ENCODE measurements at places on chromosomes 1 and 21.

DNA sequence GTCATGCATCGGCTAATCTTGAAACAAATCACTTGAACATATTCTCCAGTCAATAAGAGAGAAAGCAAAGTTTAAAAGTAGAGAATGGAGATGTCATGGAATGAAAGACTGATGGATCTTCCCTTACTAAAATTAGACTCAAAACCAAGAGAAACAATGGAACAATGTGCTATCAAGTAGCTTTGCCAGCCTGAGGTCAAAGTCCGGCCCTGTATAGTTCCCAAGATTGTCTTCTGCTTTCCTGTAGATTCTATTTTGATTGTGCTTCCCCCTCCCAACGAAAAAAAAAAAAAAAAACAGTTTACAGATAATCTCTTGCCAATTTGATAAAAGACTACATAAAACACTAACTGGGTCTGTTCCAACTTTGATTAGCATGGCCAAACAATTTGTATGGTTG, 40.8 kb upstream of the KIRREL1 start:
- no peak for DNase-seq

DNA sequence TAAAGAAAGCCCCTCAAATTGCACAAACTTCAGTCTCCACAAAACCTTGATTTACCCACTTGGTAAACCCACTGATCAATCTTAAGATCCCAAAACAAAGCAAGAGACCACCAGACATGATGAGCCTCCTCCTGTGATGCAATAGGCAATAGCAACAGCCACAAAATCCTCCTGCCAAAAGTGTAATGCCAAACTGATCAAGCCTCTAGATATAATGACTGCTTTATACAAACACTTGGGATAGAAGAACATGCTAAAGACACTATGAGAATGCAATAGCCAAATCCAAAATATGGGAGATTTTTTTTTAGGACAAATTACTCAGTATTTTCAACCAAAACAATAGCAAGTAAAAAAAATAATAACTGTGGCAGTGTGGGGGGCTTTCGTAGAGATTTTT, 64.9 kb upstream of the PTGFRN start:
- no peak for DNase-seq

- DNase-seq = no peak
Observed at GRCh38 chr1:27940870-27941560, 6.2 kb downstream of the SMPDL3B start.

- no peak for DNase-seq
Observed at GRCh38 chr21:44820851-44821250, 3.0 kb upstream of the SUMO3 start.

DNA sequence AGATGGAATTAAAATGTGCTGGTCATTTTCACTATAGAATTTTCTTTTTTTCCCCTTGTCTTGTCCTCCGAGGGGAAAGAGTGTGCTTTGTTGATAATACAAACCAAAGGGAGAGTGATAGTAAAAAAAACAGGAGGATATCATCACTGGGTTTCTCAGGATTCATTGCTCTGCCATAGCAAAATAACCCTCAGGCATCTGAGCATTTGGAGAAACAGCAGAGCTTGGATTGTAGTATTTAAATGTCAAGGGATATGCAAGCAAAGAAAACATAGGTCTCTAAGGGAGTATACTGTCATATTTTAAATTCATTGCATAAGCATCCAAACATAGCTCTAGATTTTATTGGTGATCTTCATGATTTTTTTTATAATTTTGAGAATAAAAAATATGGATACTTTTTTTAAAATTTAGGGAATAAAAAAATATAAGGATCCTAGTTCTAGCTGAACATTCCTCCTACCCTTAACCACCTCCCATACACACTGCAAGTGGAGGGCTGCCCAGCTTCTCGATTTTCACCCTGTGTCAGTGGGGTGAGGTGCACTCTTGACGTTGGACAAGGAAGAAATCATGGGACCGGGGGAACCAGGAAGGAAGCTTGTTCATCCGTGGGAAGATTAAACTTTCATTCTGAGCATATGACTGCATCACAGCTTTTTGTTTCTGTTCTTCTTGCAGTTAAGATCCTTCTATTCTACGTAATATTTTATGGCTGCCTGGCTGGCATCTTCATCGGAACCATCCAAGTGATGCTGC, 4.4 kb downstream of the ATP1B1 start:
- DNase-seq = no peak

GRCh38 chr1:53811414-53811851, 26.7 kb downstream of the NDC1 start:
- DNase-seq = no peak

- DNase-seq = no peak
Observed at GRCh38 chr1:148318904-148319242, 164.2 kb downstream of the PPIAL4G start.

GRCh38 chr1:108634521-108634920, 26.4 kb downstream of the HENMT1 start:
- DNase-seq = no peak

DNA sequence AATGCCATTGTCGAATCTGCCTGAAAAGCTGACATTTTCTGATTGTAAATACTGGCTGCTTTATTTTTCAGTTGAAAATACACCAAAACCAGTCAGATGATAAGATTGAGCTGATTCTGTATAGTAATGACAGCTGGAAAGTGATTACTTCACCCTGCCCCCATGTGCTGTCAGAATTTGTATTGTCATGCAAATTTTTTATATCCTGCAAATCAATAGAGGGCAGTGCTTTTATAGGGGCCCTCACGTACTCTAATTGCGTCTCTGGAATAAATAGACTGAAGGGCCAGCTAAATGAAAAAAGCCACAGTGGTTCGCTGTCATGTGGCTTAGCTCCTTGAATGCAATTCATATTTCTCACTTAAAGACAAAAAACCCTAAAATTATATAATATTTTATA, 208.6 kb downstream of the LHX8 start:
- DNase-seq = no peak

- DNase-seq = no peak
Observed at GRCh38 chr21:31780944-31781343, 49.0 kb upstream of the SCAF4 start.

- peak; percentile 45 for DNase-seq
Observed at GRCh38 chr1:41381692-41382479, 20.7 kb downstream of the FOXO6 start.

GRCh38 chr1:51842261-51842660, 36.3 kb downstream of the NRDC start:
- DNase-seq = no peak

- no peak for DNase-seq
Observed at GRCh38 chr1:220908757-220909156, 29.5 kb downstream of the HLX start.

DNA sequence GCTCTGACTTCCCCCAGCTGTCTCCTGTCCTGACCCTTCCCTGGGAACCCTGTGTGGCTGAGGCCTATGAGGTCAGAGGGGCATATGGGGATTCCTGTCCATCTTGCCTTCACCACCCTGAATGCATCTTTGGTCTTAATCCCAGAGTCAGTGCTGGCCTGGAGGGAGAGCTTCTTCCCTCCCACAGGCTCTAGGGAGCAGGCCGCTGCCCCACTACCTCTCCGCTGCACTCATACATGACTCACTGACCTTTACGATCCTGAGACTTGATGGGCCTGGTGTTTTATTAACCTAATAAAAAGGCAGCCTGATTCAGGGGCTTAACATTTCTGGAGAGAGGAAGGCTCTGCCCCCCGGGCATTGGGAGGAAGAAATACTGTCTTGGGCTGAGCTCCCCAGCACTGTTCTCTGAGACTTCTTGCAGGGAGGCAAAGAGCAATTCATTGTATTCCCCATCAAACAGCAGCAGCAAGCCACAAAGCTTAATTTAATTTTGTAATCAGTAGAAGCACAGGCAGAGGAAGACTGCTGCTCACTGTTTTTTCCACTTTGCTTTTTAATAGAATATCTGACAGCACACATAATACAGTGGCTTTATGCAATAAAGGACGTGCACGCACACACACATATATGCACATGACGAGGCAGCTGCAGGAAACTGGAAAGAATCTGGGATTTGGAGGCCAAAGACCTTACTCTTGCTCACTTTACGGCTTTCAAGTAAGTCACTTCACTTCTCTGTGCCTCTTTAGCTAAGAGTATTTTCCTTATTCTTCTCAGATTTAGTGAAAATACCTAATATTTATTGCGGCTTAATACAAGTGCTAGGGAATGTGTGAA, 89.2 kb upstream of the GRIK3 start:
- DNase-seq = no peak

DNA sequence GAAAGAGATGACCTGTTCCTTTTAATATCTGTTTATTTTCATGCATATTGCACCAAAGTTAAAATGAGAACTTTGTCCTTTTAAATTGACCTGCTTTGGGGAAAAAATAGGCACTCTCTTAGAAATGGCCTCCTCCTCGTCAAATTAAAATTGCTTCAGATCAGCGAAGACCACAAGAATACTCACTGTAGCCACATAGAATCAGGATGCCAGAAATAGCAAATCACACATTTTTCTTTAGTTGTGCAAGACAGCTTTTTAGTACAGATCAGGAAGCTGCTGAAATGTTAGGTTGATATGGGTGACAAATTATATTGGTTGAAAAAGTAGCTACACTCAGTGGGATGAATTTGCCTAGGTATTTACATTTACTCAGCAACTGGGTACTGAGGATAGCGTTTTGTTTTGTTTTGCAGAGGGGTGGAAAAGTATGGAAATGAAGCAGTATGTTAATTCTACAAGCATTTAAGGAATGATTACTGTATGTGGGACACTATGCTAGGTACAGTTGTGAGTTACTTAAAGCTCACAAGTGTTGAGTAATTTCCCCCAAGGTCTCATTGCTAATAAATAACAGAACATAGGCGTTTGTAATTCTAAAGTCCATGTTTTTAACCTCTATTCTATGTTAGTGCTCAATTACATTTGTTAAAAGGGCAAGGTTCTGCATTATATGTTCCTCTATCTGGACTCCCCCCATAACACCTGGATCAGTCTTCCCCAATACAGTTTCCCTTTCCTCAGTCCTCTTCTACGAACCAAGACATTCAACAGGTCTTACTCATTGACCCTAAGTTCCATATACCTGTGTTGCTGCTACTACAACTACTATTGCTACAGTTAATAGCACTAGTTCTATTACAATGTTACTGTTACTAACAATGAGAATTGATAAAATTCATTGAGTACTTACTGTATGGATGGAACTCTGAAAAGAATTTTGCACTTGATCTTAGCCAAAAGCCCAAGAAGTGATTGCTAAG, 99.4 kb upstream of the S1PR1 start:
- peak; percentile 25 for DNase-seq

GRCh38 chr21:38337793-38338192, 81.0 kb downstream of the KCNJ15 start:
- DNase-seq = no peak

- no peak for DNase-seq
Observed at GRCh38 chr21:42694751-42695696, 41.6 kb downstream of the PDE9A start.

DNA sequence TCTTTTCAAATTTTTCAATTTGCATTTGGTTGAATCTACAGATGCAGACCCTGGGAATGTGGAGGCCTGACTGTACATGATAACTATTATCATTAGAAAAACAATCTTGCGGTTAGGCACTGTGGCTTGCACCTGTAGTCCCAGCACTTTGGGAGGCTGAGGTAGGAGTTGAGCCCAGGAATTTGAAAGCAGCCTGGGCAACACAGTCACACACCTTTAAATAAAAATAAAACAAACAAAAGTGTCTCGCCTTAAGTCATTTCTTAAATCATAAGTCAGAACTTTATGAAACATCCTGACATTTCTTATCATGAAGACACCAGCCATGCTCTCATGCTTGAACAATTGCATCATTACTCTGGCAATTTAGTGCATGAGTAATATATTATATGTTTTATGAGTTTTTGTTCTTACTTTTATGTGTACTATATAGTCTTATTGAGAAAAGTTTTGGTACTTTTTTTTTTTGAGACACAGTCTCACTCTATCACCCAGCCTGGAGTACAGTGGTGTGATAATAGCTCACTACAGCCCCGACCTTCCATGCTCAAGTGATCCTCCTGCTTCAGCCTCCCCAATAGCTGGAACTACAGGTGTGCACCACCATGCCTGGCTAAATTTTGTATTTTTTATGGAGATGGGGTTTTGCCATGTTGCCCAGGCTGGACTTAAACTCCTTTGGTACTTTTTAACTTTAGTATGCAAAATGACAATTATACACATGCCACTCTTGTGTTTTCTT, 7.8 kb downstream of the TBX19 start:
- no peak for DNase-seq

- DNase-seq = no peak
Observed at GRCh38 chr1:65066419-65066765, 81.6 kb upstream of the AK4 start.

GRCh38 chr1:214957330-214958137, 125.0 kb upstream of the KCNK2 start:
- no peak for DNase-seq

DNA sequence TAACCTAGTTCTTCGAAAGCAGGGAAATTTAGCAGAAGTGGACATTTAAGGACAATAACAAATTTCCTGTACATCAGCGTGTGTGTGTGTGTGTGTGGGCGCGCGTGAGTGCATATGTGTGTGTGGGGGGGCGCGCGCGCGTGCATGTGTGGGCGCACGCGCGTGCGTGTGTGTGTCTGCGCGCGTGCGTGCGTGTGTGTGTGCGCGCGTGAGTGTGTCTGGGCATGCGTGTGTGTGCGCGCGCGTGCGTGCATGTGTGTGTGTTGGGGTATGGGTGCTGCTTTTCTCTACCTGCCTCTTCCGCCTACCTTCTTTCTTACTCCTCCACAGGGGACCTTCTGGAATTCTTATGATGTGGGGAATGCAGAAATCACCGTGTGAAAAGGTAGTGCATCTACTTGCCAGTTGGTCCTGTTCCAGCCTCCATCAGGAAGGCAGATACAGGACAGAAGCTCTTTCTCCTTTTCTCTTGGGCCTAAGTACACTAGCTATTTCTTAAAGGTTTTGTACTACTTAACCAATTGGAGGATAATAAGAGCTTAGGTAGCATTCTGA, 165.4 kb upstream of the KCNK2 start:
- DNase-seq = no peak

DNA sequence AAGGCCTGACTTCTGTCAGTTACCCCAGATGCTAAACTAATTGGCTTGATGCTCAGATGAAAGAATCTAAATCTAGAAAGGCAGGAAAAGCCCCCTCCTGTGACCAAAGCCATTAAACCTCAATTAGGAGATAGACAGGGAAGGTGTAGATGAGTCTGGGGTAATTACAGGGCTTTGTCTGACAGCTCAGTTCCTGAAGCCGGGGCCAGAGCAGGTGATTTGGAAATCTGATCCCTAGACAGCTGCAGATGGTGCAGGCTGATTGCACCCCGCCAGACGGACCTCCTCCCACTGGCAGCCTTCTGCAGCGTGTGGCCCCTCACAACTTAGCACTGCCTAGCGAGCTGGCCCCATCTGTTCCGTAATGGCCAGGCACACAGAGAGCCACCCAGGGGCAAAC, 395.1 kb downstream of the HLX start:
- no peak for DNase-seq
